ENCODE measurements at places on chromosomes 11 and 22.

DNA sequence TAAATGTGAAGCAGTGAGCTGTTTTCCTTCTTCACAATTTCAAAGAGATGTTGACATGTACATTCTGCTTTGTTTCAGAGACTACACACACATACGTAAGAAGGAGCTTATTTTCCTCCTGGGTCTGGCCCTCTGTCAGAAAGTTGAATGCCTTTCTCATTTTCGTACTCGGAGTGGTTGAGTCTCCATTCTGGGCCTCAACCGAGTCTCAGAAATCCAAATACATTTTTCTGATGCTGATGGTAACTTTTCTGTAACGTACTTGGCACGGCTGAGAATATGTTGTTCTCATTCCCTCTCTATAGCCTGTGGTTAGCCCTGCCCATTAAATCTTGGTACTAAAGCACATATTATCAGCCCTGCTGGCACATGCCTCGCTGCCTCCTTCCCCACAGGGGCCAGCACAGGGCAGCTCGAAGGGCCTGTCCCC is 25.3 kb downstream of the PARVA start:
- DNase-seq, result no peak

DNA sequence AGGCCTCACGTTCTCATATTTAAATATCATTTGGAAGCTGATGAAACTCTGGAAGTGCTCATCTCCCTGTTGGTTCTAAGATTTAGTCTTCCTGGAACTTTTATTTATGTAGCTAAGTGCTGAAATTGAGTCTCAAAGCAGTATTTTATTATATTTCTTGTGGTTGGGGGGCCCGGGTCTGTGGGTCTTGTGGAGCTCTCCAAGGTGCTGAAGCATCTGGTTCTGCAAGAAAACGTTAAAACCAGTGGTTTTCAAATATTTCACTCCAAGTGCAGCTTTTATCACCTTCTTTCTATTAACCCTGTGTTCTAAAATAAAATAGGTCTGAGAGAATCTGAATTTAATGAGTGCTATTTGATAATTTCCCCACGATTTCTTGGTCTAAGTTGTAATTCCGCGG is 1404.8 kb downstream of the TBC1D22A start:
- no peak for DNase-seq

- no peak for DNase-seq
These were observed 1.4 kb upstream of the CELSR1 start for GRCh38 chr22:46538814-46539160.

DNA sequence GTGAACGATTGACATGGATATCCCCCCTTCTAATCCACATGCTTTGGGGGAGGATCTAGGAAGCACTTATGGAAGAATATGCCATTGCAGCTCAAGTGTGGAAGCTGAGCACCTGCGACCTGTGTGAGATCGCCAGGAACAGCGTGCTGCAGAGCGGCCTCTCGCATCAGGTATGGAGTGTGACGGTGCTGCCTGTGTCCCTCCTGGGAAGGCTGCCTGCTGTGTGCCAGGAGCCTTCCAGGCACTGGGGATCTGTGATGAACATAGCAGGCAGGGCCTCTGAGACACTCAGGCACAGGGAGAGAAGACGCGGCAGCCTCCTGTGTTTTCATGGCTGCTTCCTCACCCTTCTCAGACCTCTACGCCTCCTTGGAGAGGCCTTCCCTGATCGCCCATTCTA is 36.5 kb downstream of the RNF141 start:
- DNase-seq, result no peak

- no peak for DNase-seq
These were observed 4.3 kb downstream of the ZC3H7B start for GRCh38 chr22:41305646-41306045.

DNA sequence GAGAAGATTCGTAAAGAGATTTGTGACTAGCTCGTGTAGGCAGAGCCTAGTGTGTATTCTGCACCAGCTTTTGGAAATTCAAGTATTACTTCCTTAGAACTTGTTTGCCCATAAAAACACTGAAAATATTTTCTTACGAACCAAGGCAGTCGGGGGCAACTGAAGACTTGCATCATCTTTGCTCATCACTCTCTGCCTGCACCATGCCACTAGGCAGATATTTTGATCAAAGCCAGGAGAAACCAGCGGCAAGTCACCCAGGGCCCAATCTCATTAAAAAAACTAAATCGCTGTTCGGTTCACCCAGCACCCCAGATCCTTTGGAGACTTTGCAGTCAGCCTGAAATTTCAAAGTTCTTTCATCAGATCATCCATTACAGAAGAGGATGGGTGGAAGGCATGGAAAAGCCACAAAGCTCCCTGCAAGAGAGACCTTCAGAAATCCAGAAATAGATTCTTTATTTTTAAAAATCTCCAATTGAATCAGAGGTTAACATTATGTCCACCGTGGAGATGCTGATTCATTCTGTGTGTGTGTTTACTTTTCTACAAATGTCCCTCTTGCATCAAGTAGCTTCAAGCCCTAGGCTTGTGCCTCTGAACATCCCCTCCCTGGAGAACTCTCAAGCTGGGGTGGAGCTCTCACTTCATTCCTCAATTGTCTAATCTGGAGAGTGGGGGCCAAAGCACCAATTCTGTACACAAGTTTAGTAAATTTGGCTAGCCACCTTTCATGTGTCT is 78.4 kb downstream of the ETS1 start:
- DNase-seq, result no peak

DNA sequence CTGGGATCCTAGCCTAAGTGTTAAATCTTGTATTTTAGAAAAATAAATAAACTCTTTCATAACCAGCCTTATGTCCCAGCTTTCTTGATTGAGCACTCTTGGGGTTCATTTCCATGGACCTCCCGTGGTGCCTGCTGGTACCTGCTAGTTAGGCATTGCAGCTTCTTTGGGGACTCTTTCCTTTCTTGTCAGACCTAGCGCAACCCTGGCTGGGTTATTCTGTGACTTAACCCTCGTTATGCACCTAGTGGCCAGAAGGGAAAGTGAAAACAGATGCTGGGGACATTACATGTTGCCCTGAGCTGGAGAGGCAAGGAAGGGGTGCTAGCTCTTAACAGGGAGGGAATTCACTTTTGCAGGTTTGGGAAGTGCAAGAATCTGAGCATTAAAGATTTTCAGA is 46.8 kb downstream of the APIP start:
- peak; percentile 13 for DNase-seq

- no peak for DNase-seq
These were observed 6.8 kb downstream of the MAFF start for GRCh38 chr22:38208551-38208968.

DNA sequence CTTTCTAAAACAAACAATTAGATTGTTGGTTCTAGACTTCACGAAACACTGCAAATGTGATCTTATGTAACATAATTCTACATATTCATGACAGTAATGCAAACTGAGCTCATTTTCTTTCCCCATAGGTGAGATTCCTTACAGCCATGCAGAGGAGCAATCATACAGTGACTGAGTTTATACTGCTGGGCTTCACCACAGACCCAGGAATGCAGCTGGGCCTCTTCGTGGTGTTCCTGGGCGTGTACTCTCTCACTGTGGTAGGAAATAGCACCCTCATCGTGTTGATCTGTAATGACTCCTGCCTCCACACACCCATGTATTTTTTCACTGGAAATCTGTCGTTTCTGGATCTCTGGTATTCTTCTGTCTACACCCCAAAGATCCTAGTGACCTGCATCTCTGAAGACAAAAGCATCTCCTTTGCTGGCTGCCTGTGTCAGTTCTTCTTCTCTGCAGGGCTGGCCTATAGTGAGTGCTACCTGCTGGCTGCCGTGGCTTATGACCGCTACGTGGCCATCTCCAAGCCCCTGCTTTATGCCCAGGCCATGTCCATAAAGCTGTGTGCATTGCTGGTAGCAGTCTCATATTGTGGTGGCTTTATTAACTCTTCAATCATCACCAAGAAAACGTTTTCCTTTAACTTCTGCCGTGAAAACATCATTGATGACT is 1.5 kb downstream of the OR9G1 start:
- no peak for DNase-seq

GRCh38 chr11:83523676-83524075 is 237.5 kb upstream of the CCDC90B start:
- DNase-seq, result no peak

DNA sequence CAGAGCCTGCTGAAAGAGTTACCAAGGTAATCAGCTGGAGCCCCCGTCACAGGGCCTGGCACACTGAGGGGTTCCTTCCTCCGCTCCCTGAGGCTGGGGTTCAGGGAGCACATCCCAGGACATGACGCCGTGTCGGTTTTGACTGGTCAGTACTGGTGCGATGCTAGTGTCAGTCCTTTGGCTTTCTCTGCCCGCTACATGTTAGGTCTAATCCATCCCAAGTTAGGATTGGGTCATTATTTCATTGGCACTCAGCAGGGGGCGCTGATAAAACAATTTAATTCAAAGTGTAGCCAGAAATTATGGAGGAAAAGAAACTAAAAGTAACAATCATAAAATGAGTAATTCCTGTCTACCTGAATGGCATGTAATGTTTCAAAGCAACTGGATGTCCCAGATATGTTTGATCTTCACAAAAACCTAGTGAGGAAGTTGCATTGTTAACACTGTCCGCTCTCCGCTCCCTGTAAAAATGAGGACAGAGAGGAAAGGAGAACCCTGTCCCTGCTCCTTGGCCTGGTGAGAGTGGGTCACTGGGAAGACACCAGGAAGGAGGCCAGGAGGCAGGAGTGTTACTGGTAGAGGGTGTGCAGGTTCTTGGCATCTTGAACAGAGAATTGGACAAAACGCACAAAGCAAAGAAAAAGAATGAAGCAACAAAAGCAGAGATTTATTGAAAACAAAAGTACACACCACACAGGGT is 27.1 kb downstream of the TSKU start:
- peak; percentile 96 for DNase-seq

DNA sequence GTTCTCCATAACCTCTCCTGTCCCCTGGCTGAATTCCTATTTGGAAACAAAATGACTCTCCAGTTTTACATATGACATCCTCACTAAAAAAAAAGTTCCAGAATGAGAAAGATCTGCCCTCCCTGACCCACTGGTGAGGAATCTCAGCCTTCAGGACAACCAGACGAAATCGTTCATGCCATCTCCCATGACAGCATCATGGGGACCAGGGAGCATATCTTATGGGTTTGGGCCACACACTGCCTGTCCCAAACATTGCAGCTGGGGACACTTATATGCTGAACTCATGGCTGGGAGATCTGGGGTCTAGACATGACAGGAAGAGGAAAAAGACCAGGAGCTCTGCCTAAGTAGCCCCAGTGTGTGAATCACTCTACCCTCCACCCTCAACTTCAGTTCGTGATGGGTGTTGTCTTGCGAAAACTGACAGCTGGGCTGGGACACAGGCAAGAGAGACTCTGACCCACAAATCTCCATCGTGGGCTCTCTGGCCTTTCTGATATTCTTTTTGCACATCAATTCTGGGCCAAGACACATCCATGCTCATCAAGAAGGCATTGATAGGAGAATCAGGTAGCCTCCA is 102.0 kb downstream of the ZNF280B start:
- DNase-seq, result no peak

DNA sequence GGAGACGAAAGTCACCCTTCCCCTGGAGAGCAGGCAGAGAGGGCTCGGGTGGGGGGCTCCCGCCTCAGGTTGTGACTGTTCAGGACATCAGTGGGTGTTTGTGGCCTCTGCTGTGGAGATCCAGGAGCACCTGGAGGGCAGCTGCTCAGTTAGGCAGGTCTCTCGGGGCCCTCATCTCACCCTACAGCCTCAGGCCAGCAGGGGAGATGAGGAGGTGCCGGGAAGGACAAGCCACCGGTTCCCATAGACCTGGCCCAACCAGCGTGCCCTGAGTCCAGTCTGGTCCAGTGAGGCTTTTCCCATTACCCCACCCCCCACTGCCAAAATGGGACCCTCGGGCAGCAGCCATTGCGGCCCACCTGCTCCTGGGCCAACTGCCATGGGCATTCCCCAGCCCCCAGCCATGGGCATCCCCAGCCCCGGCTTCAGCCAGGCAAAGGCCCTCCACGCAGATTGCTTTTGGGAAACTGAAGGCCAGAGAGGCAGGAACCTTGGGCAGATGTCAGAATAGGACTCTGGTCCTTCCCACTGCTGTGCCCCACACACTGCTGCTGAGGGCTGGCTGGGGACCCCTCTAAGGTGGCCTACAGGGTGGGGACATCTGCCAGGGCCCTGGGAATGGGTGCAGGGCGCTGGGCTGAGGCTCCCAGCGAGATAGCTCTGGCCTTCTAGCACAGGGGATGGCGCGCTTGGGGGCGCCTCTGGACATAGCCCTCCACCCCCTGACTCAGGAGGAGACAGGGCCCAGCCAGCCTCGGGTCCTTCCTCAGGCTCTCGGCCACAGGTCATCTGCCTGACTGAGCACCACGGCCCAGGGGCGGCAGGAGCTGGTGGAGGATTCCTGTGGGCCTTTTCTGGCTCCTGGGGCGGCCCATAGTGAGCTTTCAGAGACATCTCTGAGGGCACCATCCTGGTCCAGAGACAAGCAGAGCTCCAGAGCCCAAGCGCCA is 4.8 kb downstream of the PIM3 start:
- no peak for DNase-seq

DNA sequence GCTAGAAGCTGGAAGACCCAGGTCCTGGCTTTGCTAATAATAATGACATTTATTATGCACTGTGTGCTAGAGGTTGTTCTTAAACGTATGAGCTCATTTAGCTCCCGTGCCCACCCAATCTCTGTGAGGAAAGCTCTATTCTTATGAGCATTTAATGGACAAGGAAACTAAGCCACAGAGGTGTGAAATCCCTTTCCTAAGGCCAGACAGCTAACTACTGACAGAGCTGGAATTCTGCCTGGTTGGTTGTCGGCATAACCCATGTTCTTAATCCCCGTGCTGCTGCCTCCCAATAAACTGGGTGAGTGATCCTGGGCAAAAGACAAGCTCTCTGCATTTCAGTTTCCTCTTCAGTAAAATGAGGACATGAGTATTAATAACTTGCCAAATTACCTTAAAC is 49.4 kb downstream of the SNX19 start:
- DNase-seq, result no peak

DNA sequence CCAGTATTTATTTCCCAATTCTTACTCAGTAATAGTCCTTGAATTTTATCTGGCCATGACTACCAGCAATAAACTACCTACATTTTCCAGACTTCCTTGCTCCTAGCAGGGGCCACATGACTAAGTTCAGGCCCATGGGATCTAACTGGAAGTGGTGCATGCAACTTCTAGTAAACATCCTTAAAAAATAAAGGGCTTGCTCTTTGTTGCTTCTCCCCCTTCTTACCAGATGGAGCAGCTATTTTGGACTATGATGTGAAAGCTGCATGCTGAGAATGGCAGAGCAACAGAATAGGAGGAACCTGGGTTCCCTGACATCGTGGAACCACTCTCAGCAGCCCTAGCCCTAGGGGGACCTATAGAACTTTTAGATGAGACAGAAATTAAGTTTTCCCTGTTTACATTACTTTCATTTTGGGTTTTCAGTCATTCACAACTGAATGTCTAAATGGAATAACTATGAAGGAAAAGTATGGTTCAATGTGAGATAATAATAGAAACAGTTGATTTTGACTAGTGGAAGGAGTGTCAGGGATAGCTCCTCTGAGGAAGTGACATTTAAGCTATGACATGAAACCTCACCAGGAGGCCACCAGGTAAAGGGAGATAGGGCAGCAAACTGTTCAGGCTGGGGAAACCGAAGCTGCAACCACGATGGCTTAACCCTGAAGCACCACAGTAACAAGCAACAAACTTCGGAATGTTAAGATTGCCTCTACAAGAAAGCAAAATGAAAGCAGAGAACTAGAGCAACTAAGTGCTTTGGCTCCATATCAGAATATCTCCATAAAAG is 48.9 kb downstream of the PHF21A start:
- DNase-seq, result no peak
